ENCODE measurements at places on chromosomes 4 and X.

DNA sequence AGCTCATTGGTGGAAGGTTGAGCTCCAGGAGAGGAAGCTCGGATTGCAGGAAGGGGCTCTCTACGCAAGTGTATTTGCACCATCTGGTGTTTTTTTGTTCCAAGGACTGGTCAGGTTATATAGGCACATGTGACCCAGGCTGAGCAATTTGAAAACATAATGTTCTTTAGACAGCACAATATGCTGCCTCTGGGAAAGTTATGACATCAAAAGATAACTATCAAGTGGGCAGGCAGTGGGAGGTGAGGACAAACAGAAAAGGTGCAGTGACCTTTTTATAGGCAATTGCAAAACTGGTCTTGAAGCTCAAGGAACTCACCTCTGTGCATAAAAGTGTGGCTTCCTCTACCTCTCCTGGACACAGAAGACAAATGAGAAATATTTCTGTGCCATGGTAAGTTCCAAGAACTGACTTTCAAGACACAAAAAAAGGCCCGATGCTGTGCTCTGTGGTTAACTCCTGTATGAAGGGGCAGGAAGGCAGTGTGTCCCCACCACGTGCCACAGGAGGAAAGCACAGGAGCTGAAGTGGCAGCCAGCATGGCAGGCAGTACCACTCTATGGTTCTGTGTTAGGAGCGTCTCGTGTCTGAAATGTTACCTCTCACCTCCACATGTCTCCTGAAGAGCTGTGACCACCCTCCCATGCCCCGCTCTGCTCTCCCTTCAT lies 128.6 kb downstream of the SHROOM3 start:
- DNase-seq: no peak

GRCh38 chrX:134807039-134807729 lies 148.9 kb upstream of the PLAC1 start:
- DNase-seq: peak; percentile 66

- no peak for DNase-seq
These were observed 9.3 kb upstream of the SAT1 start for GRCh38 chrX:23773601-23774175.

GRCh38 chr4:56360071-56360470 lies 27.2 kb downstream of the AASDH start:
- DNase-seq: no peak

- DNase-seq: no peak
These were observed 98.3 kb upstream of the MAML3 start for GRCh38 chr4:140252141-140252741.

DNA sequence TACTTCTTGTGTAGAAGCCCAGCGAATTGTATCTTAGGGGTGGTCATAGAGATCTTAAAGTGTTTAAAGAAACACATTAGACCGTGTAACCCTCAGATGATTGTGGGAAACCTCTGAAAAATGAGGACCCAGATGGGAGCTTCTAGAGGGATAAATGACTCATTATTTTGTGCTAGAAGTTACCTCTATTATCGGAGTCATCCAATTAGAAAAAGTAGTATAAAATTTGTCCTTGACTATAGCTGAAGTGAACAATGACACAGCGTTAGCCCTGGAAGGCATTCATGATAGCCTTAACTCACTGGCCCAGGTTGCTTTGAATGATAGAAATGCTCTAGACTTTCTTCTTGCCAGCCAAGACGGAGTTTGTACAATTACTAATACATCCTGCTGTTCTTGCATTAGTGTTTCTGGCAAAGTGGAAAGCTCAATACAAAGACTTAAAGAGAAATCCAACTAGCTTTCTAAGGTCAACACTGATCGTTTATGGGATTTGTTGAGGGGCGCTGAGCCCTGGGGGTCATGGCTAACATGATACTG lies 178.9 kb upstream of the VEGFC start:
- DNase-seq: no peak

- no peak for DNase-seq
These were observed 34.6 kb upstream of the DCAF8L2 start for GRCh38 chrX:27555514-27555913.

- no peak for DNase-seq
These were observed 86.4 kb upstream of the DHRSX start for GRCh38 chrX:2587146-2587545.

DNA sequence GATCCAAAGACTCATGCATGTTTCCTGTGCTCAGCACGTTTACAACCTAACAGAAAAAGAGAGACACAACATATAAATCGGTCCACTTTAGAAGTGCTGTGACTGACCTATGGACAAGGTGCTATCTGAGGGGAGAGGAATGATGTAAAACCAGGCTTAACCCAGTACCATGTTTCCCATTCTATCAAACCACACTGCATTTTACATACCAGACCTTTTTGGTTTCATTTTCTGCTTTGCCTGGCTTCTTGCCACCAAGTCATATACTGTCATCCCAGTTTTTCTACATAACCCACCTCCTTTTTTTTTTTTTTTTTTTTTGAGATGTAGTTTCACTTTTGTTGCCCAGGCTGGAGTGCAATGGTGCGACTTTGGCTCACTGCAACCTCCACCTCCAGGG lies 82.2 kb downstream of the KLF8 start:
- DNase-seq: no peak

- no peak for DNase-seq
These were observed 206.7 kb upstream of the CNKSR2 start for GRCh38 chrX:21167494-21167893.

- DNase-seq: no peak
These were observed 42.5 kb downstream of the BTC start for GRCh38 chr4:74751856-74752255.

GRCh38 chr4:26991057-26991456 lies 130.4 kb downstream of the STIM2 start:
- no peak for DNase-seq

DNA sequence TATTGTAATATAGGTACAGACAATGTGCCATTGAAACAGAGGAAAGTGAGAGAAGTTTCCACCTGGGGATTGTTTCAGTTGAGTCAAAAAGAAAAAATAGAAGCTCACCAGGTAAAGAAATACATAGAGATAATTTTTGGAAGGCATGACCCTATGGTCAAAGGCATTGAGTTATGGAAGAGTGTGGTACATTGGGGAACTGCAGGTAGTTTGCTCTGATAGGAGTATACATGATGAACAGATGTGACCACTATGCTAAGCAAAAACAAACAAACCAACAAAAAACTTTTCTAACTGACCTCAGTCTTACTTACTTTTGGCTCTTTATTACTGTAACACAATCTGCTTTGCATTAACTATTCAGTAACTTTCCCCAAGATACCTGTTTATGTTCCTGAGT lies 85.9 kb downstream of the UGT8 start:
- no peak for DNase-seq

- DNase-seq: no peak
These were observed 41.8 kb downstream of the FGF13 start for GRCh38 chrX:138669693-138670092.

DNA sequence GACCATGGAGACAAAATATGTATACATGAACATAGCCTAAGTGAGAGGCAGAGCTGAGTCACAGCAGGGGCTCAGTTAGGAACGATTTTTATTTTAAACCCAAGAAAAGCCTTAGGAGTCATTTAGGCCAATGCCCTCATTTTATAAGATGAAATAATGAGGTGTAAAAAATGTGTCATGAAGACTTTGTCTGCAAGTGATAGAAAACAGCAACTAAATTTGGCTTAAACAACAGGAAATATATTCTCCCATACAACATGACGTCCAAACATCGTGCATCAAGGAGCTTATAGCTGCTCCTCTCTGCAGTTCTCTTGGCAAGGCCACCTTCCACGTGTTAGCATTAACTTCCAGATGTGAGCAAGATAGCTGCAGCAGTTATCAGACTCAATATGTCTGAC lies 16.8 kb downstream of the SCFD2 start:
- DNase-seq: no peak

GRCh38 chrX:9340598-9341290 lies 124.1 kb upstream of the TBL1X start:
- DNase-seq: no peak

- DNase-seq: no peak
These were observed 42.8 kb downstream of the PDE5A start for GRCh38 chr4:119585771-119586170.

DNA sequence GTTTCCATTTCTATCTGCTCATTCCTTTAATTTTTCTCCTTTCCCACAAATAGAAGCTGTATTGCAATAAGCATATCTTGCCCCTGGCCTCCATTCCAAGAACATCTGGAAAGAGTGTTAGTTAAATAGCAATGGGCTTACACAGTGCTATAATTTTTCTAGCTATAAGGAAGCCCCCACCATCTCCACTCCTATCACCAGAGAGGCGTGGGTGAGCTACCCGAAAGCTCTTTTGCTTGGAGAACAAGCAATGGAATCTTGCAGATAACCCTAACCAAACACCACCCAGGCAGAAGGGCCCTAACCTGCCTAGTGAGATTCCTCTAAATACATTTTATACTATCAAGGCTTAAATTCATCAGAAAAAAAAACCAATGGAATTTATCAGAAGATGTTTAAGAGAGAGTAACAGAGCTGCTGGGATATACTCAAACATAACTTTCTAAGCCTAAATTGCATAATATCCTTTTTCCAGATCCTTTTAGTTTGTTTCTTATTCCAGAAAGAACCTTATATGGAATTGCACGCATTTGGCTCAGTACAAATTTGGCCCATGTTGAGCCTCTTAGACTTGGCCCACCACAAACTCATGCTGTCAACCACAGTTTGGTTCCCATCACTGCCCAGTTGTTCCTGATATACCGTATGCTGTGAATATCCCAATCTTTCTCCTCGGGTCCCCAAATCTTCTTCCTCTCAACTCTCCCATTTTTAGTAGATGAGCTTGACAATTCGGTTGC lies 91.6 kb upstream of the PLAC1 start:
- DNase-seq: no peak

DNA sequence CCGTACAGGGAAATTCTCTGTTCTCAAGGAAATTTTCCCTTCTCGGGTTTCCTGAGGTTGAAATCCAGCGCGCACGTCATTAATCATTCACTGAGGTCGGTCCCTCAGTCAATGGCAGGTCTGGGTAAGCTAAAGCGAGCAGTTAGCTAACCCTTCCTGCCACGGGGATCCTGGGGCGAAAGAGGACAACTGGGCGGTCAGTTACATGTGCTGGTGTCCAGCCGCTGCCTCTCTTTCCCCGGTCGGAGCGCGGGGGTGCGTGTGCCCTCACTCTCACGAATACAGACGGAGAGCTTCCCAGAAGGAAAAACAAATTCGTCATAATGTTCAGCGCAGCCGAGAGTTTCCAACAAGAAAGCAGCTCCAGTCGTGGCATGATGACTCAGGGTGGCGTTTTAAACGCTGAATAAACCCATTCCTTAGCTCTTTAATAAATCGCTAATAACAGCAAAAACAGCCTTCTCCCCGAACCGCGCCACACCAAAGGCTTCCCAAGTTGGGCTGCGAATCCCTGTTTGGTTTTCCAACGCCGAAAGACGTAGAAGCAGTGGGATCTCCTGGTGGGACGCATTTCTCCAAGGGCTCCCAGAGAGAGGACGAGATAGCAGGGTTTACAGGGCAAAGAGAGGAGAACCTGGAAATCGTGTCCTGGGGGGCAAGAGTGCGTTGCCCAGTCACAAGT lies 752 bp upstream of the FGF5 start:
- DNase-seq: peak; percentile 51

DNA sequence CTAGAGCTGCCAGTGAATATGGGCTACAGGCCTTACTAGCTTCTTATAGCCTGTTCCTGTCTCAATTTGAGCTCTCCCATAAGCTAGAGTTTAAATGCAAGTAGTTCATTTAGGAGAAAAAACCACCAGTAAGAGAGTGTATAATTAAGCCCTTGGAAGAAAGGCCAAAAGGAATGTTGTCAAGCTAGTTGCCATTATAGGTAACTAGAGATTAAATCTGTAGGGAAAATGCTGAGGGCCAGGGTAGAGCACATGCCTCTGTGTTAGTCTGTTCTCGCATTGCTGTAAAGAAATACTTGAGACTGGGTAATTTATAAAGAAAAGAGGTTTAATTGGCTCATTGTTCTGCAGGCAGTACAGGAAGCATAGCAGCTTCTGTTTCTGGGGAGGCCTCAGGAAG lies 410.2 kb downstream of the MID1IP1 start:
- DNase-seq: no peak

GRCh38 chr4:171629182-171629581 lies 184.0 kb upstream of the GALNTL6 start:
- no peak for DNase-seq

- DNase-seq: no peak
These were observed 2.7 kb downstream of the SLC38A5 start for GRCh38 chrX:48467281-48467761.

DNA sequence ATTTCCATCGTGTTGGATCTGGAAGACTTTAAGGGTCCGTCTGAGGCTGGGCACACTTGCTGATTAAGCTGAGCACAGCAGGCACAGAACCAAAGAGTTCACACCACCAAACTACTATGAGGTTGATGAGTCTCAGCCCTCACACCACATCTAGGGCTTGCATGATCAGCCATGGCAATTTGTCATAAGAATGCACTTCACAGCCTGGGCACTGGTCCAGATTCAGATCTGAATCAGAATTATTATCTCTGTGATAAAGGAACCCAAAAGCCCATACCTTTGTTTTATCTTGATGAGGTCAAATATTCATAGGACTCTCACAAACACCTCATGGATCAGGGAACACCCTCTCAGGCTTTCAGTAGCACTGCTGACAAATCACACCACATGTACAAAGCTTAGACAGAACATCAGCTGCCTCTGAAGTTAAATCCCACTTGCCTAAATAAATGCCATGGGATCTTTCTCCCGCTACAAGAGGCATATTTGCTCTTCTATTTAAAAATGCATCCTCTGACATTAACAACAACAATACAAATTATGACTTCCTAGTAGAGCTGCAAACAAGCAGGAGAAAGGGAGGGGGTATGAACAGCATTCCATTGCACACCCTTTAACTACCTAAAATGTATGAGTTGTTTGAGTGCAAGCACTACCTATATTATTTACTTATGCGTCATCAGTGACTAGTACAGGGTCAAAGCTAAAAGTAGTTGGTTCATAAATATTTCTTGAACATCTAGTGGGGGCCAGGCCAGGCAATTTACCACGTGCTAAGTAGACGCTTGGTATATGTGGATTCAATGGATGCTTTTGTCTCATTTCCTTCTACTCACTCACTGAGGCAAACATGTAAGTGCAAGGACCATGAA lies 186.3 kb upstream of the FGF13 start:
- DNase-seq: no peak

DNA sequence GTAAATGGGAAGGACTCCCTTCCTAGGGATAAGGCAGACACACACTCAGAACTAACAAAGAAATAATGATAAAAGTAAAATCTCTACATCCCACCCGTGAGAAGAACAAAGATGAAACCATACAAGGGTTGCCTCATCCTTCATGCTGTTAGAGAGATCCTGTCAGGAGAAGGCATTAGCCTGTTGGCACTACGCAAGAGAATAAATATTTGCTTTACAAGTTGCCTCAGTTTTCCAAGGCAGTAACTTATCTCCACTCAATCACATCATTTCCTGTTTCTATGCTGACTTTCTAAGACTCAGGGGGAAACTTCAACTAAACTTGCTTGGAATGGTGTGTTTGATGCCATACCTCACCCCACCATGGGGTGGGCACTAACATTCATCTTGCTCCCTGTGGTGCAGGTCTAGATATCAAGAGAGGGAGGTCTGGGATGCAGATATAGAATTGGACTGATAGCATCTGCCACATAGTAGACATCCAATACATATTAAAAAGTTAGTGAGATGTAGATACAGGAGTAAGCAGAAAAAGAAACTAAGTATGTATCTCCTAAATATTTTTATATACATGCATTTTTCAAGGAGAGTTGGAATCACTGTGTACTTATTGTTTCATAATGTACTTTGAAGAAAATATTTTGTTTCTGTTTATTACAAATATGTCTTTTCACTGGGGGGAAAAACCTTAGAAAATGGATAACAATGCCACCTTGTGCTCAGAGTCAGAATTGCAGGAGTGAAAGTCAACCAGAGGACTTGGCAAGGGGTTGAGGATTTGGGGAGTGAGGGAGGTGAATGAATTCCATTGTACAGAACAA lies 57.2 kb upstream of the BEX4 start:
- DNase-seq: no peak
